ENCODE measurements at places on chromosomes 2 and 18.

DNA sequence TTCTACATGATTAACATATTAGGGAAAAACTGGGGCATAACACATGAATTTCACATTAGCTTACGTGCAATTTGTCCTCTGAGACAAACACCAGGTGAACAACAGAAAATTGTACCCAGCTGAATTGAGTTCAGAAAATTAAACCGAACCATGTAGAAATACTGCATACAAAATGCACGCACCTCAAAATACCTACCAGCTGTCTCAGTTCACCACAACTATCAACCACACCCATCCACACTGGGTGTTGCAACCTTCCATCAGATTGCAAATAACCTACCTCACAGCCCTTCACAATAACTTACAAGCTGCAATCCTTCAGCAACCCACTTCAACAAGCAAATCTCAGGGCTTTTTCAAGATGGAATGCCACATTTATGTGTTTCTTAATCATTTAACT lies 55.9 kb downstream of the UNC50 start:
- peak; percentile 61 for DNase-seq

DNA sequence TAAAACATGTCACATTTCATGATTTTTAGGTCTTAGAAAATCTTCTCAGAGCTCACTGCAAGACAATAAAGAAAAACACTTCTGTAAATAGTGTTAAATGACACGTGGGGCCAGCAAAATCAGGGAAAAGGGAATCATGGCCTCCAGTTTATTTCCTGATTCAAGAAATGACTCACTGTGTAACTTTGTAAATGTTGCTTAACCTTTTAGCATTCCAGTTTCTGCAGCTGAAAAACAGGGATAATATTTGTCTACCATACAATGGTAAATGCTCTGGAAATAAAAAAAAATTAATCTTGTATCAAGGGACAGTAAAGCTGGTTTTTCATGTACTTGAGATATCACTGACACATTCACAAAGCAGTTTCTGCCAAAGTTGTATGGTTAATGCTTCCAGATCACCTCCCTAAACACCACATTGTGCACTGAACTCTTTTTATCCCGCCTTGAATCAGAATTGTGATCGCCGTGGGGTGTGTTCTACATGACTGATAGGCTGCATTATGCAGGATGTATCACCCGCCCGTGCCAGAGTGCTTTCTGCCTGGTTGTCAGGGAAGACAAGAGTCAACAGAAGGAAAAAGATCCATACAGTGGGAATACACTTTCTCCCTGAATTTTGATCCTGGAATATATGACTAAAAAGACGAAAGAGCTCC lies 238.8 kb downstream of the IKZF2 start:
- peak; percentile 49 for DNase-seq

- DNase-seq: no peak
These were observed 123.1 kb upstream of the STK17B start for GRCh38 chr2:196294516-196294909.

GRCh38 chr2:72145289-72145657 lies 2.4 kb downstream of the CYP26B1 start:
- DNase-seq: peak; percentile 62

DNA sequence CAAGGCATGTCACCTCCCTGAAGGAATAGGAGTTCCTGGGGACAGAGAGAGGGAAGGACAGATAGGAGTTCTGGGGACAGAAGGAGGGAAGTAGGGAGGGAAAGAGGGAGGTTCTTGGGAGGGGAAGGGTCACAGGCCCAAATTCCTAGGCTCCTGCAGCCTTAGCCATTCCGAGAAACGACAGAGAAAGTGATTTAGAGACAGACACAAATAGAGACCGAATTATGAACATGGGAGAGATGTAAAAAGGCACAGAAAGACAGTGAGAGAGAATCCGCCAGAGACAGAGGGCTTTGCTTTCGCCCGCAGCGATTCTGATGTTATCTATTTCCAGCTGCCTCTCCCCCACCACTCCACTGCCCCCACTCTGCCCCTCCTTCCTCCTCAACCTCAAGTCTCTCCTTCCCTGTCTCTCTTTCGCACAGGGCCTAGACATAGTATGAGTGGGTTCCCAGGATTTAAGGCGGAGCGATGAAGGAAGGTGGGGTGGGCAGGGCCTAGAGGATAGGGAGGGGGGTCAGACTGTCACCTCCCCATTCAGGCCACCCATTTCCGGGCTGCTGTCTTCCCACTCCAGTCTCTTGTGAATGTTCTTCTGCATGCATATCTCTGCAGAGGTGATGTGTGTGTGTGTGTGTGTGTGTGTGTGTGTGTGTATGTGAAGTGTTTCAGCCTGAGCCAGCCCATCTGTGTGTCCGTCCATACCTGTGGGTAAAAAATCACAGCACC lies 3.3 kb upstream of the WNT6 start:
- no peak for DNase-seq

- DNase-seq: peak; percentile 80
These were observed 104.0 kb downstream of the COBLL1 start for GRCh38 chr2:164737612-164738081.

- DNase-seq: no peak
These were observed 169.9 kb downstream of the BCL11A start for GRCh38 chr2:60383401-60384143.

DNA sequence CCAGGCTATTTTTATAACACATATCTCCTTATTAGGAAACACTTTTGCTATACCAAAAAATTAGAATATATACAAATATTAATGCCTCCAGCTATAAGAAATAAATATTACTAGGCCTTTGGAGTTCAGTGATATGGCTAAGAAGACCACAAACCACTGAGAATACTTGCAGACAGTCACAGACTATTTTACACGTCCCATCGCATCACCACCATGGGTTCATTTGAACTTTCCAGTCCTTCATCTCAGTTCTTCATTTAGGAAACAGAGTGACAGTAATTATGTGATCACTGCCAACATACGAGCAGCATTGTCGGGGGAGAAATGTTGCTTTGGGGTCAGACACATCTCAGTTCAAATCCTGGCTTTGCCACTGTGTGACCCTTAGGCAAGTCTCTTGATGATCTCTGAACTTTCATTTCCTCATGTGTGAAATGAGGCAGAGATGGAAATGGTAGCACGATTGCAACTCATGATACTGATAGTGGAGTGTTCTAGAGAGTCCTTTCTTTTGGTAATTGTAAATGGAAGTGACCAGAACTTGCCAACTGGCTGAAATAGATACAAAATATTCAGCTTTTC lies 138.9 kb upstream of the NRP2 start:
- no peak for DNase-seq

DNA sequence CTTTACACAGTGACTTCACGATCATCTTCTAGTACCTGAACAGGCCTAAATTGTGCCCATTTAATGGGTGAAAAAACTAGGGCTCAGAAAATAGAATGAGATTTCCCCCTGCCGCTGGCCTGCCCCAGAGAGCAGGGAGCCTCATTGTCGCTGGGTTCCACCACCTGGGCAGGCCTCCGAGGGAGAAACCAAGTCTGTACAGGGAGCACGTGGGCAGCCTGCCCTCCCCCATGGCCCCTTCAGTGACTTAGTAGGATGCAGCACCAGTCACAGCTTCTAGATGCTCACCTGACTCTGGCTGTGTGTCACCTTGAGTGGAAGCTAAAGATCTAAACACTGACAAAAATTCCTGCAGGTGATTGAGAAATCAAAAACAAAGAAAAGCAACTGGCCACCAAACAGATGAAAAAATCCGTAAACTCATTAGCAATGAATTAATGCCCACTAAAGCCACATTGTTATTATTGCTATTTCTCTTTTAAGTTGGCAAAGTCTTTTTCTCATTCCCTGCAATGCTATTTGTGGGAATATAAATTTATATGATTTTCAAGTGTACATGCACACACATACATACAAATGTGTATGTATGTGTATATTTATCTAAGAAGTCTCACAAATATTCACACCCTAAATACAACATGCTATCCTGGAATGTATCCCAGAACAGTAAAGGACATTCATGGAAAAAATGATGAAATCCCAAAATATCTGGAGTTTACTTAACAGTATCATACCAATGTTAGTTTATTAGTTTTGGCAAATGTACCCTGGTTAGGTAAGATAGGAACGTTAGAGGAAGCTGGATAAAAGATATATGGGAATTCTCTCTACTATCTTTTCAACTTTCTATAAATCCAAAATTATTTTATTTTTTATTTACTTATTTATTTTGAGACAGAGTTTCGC lies 18.7 kb upstream of the ASPRV1 start:
- DNase-seq: no peak

DNA sequence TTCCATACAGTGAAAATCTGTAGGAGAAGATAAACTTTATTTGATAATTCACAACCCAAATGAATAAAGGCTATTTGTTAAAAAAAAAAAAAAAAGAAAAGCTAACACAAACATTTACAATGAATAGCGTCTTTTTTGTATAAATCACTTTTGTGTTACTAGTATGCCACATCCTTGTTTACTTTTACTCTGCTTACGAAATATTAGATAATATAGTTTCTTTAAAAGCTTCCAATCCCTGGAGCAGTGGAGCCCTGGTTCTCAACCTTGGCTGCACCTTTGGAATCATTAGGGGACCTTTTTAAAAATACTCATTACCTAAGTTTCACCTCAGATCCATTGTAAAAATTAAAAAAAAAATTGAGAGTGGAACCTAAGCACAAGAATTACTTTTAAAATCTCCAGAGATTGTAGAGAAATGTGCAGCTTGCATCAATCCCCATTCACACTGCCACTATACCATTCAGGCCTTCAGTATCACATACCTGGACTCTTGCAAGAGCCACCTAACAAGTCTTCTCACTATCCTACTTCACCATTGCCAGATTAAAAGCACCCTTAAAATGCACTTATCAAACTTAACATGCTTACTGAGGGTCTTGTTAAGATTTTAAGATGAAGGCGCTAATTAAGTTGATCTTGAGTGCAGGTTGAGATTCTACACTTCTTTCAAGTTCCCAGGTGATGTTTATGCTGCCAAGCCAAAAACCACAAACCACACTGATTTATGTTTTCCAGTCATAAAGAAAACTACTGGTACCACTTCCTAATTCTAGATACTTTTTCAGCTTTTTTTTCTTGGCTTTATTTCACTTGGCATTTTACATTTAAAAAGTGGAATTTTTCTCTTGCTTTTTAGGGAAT lies 59.7 kb upstream of the ZC3H15 start:
- DNase-seq: peak; percentile 8

DNA sequence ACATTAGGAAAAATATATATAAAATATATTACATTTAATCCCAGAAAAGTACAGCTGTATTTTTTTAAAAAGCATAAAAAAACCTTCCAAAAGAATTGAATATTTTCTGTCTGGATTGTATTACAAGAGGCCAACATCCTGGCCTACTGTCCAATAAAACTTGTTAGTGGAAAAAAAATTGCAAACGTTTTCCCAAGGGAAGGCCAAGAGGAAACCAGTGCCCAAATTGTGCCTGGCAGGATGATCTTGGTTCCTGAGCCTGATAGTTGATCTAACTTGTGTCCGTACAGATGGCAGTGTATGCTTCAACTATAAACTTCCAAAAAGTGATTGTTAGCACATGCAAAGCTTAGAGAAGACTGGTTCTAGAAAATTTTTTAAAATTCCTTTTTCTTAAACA lies 90.6 kb upstream of the LPIN2 start:
- no peak for DNase-seq

GRCh38 chr2:239012936-239013677 lies 165.2 kb downstream of the TWIST2 start:
- DNase-seq: no peak

DNA sequence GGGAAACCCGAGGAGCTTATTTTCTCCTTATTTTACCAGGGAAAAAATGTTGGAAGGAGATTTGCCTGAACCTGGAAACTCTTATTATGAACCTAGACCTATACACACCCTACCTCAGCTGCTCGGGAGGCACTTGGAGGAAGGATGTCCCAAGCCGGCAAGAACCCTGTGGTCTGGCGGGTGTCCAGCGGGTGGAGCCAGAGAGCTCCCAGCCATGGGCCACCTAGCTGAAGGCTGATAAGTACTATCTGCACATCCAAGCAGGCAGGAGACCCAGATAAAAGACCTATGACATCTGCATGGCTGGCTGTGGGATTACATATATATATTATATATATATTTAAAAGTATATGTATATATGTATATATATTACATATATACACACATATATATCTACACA lies 1.1 kb upstream of the SLC14A1 start:
- peak; percentile 69 for DNase-seq

GRCh38 chr2:18580606-18581005 lies 8.8 kb downstream of the NT5C1B start:
- DNase-seq: no peak

- DNase-seq: no peak
These were observed 19.1 kb downstream of the EPB41L3 start for GRCh38 chr18:5524660-5525059.

DNA sequence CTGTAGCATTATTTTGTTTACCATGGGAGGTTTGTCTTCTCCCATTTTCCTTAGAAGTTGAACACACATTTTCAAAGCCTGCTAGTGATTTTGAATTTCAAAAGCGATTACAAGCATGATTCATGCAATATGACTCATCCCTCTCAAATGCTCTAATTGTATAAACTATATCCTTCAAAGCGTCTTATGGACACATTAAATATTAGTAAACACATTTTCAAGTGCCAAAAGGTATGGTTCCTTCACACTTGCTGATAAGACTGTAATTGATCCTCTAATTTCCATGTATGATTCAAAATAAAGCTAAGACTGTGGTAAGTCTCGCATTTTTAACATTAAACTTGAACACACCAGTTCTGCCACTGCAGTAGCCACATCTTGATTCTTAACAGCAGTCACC lies 512.9 kb downstream of the LRRTM4 start:
- DNase-seq: peak; percentile 27

GRCh38 chr18:68233018-68233417 lies 481.9 kb downstream of the TMX3 start:
- DNase-seq: no peak

GRCh38 chr2:159561786-159562185 lies 54.6 kb downstream of the BAZ2B start:
- DNase-seq: no peak

DNA sequence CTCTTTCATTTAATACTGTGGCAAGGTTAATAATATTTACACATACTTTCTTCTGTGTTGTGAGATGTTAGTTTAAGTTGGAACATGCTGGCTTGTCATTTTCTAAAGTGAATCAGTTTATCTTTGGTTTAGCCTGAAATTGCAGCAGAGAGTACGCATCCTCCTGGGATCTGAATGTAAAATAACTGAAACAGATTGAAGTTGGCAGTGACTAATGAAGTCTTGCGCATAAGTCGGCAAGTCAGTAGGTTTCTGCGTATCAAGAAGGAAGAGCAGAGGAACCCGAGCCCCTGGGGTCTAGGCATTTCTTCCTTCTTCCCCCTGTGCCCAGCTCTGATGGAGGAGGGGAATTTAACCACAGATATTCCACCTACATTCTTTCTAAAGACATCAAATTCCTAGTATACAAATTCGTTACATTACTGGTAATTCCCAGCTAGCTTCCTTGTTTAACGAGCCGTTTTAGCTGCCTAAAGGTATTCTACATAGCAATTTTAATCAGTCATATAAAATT lies 392.1 kb upstream of the RAB12 start:
- no peak for DNase-seq

GRCh38 chr2:132665401-132666140 lies 4.4 kb downstream of the LYPD1 start:
- DNase-seq: no peak

- DNase-seq: no peak
These were observed 112.9 kb upstream of the ATP8B1 start for GRCh38 chr18:57915865-57916582.

All from LoVo (cell line).